Activated naive CD4-positive, alpha-beta T cell treated with Interleukin-2 at 50 U/mL for 16 hours (primary cell): ENCODE measurements at places on chromosomes 1 and 21.

DNA sequence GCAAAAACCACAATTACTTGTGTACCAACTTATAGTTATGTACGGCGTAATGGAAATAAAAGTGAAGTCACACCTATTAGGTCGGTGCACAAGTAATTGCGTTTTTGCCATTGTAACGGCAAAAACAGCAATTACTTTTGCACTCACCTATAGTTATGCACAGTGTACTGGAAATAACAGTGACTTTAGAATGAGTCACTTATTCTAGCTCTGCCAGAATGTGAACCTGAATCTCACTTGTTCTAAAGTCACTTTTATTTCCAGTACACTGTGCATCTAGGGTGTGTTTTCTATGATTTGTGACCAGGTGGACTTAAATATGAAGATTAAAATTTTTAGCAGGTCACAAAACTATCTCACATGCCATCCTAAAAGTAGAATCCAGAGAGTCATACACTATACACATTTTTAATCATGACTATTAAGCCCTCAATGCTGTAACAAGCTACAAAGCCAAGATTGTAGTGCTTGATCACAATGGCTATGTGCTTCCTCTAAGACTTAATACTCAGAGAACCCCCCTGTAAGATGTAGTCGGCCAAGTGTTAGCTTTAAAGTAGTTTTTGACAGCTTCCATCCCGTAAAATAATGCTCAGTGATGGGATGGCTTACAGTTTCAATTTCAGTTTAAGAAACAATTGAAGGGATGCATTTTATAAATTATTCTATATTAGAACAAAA, 218.8 kb downstream of the NEGR1 start:
- DNase-seq = no peak

GRCh38 chr1:116291024-116291423, 82.0 kb upstream of the ATP1A1 start:
- no peak for DNase-seq

- DNase-seq = no peak
These were observed 83.5 kb upstream of the GADD45A start for GRCh38 chr1:67601539-67601938.

- DNase-seq = no peak
These were observed 26.5 kb downstream of the ACTA1 start for GRCh38 chr1:229407206-229408026.

- no peak for DNase-seq
These were observed 11.3 kb downstream of the ZNF362 start for GRCh38 chr1:33267468-33268205.

- DNase-seq = no peak
These were observed 21.8 kb downstream of the COL6A2 start for GRCh38 chr21:46119637-46120271.

- DNase-seq = no peak
These were observed 16.9 kb downstream of the NTMT2 start for GRCh38 chr1:170162459-170163246.

GRCh38 chr1:210250665-210250997, 18.0 kb downstream of the SERTAD4 start:
- DNase-seq = no peak

DNA sequence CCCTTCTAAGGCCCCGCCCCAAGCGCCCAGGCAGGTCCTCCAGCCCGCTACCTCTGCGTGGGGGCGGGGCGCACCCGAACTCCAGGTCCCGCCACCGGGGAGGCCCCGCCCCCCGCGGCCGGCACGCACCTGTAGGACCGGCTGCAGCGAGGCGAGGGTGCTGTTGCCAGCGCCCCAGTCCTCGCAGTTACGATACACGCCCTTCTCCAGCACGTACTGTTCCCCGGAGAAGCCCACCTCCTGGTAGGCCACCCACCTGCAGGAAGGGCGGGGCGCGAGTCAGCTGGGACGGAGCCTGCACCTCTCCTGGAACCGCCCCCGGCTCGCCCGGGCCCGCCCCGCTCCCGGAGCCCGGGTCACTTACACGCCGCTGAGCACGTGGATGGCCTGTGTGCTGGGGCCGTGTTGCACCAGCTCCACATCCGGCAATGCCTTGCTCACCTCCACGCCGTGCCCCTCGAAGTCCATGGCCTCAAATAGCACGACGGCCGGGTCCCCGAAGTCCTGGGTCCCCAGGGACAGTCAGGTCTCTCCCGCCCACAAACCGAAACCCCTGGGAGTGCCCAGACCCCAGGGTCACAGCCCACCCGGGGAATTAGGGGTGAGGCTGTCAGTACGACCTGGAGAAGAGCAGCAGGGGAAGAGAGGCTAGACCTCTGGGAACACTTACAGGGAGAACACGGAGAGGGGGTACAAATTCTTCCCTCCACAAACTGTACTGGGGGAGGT, 17.3 kb downstream of the CRYBG2 start:
- DNase-seq = peak; percentile 88

- DNase-seq = no peak
These were observed 14.3 kb upstream of the ADARB1 start for GRCh38 chr21:45060089-45060488.

DNA sequence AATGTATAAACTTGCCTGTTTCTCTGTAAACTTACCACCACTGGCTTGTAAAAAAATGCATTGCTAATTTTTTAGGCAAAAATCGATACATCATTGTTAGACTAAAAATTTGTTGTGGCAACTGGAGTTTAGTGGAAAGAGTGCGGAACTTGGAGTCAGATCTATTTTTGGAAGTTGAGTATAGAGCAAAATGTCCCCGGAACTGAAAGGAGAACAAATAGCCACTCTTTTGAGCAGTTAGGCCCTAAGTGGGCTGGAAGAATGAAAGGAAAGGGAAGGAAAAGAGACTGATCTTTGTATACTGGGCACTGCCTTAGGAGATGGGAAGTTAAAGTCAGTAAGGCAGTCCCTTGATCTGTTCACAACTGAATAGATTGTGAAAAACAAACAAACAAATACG, 30.2 kb downstream of the OPTC start:
- no peak for DNase-seq

- DNase-seq = no peak
These were observed 7.0 kb downstream of the TLR5 start for GRCh38 chr1:223136086-223136485.

DNA sequence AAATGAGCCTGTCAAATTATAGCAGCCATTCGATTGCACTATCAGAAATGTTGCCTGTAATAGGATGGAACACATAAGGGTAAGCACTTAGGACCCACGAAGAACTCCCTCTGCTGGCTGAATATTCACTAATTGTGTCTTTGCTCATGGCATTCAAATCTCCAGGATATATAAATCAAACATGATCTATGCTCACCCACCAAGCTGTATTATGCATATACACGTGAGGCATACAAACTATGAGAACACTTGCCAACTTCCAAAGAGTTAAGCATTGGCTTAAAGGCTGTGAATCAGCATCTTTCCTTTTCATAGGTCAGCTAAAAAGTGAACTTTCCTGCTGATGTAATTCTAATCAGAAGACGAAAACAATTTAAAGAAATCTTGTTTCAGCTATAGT, 34.5 kb downstream of the TMPRSS15 start:
- no peak for DNase-seq

GRCh38 chr1:88191917-88192316, 492.2 kb upstream of the PKN2 start:
- no peak for DNase-seq

DNA sequence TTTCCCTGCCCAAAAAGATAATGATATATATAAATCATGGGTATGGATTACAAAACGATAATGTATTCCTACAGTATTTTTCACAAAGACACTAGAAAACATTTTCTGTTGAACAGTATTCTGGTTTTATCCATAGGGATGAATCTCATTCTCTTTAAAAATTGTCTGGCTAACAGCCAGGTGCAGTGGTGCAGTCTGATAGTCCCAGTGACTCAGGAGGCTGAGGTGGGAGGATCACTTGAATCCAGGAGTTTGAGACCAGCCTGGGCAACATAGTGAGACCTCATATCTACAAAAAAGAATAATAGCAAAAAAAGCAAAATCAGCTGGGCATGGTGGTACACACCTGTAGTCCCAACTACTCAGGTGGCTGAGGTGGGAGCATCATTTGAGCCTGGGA, 23.3 kb downstream of the PIP5K1A start:
- no peak for DNase-seq

DNA sequence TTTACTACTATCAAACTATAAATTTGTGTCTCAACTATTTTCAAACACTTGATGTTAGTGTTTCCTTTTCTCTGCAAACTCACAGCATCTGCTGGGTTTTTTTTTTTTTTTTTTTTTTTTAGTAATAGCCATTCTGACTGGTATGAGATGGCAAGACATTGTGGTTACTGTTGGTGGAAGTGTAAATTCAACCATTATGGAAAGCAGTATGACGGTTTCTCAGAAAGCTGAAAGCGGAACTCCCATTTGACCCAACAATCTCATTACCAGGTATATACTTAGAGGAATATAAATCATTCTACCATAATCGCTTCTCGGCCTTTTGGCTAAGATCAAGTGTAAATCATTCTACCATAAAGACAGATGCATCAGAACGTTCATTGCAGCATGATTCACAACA, 608.3 kb upstream of the ZP4 start:
- no peak for DNase-seq

DNA sequence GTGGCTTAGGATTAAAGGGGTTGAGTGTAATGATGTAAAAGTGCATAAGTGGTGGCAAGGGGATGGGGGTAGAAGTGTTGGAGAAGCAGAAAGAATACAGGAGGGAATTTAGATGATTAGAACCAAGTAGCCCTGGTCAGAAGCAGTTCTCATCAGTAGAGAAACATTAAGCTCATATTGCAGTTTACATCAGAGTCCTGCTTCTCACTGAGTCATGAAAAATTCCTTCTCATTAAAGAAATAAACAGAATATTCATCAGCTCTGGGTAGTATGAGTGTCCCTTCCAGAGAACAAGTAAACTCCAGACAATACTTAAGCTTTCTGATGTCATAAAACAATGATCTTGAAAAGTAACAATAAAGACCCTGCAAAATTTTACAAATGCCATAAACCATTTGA, 36.5 kb downstream of the LRRIQ3 start:
- DNase-seq = no peak

DNA sequence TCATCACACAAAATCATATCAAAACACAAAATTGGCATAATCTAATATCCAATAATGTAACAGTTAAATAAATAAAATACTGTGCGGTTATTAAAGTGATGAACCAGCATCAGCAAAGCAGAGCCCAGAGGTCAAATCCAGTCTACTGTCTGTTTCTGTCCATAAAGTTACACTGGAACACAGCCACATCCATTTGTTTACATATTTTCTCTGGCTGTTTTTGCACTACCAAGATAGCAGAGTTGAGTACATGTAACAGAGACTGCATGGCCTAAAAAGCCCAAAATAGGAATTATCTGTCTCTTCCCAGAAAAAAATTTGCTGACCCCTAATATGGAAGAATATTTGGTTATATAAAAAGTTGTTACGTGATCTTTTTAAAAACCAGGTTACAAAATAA, 242.2 kb upstream of the DMRTA2 start:
- DNase-seq = no peak

- DNase-seq = no peak
These were observed 11.4 kb upstream of the OLIG1 start for GRCh38 chr21:33058527-33058926.

- no peak for DNase-seq
These were observed 315.4 kb downstream of the LMO4 start for GRCh38 chr1:87644033-87644578.

GRCh38 chr1:200699871-200700270, 30.2 kb upstream of the DDX59 start:
- DNase-seq = no peak

- DNase-seq = no peak
These were observed 374.6 kb upstream of the USP24 start for GRCh38 chr1:55589671-55590297.

DNA sequence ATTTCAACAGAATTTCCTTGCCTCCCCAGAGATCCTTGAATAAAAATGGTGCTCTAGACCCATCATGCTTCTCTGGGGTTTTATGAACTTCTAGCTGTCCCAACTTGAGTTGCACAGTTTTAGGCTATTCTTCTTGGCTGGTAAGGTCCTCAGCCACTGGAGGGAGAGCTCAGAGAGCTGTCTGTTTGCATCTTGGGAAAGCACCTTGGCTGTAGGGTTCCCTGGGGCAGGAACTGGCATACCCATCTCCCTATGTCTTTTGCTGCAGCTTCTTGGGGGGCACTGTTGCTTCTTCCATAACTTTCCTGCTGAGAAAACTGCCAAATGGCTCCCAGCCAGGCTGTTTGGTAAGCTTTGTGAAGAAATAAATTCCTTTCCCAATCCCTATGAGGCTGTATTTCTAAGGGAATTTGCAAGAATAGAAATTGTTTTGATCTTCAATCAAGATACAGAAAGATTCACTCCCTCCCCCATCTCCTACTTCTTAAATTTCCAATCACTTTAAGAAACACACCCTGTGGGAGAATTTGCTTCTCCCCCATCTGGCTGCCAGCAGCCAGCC, 8.2 kb upstream of the FMOD start:
- no peak for DNase-seq

DNA sequence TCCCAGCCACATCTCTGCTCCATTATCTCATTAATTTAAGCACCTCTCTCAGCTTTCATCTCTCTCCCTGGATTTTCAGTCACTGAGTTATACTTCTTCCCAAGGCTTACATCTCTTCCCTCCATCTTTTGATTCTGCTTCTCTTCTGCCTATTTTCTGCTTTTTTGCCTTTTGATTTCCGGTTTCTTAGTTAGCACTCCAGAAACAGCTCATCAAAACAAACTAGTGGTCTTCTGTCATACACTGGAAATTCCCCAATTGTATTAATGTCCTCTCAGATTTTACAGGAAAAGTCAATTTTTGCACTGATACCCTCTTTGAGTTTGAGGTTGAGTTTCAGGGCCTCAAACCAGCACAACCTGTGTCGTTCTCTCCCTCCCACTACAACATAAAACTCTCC, 1.5 kb downstream of the LCE3E start:
- no peak for DNase-seq

- no peak for DNase-seq
These were observed 14.8 kb upstream of the RNF220 start for GRCh38 chr1:44390277-44390676.

- no peak for DNase-seq
These were observed 64.2 kb downstream of the SERINC2 start for GRCh38 chr1:31476891-31477846.

- no peak for DNase-seq
These were observed 19.6 kb downstream of the CCDC30 start for GRCh38 chr1:42482635-42483153.

- no peak for DNase-seq
These were observed 87.1 kb upstream of the TNR start for GRCh38 chr1:175830500-175830899.

- no peak for DNase-seq
These were observed 331.5 kb upstream of the AJAP1 start for GRCh38 chr1:4322881-4323280.

DNA sequence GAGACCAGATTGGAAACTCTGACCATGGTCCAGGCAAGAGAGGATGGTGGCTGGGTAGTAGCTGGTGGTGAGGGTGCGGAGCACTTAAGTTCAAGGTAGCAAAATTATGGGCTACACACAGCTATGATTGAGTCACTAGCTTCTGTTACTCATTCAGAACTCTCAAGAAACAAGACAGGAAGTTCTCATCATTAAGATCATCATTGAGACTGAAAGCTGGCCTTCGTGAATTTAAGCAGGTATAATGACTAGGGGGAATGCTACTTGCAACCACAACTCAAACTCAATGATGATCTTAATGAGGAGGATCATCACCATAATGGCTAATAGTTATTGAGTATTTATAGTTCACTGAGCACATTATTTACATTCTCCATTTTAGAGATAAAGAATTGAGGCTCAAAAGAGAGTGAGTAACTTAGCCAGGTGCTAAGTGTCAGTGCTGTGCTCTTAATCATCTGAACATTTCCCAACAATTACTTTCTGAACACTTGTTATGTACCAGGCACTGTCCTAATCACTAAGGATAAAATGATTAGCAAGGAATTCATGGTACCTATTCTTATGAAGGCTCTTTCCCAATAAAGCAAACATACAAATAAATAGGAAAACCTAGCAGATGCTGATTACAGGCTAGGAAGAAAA, 286.3 kb upstream of the C1orf105 start:
- no peak for DNase-seq
